ENCODE measurements at places on chromosomes 13 and 19.

GRCh38 chr13:31885994-31886393 is 145.6 kb upstream of the FRY start:
- DNase-seq, result peak; percentile 57

DNA sequence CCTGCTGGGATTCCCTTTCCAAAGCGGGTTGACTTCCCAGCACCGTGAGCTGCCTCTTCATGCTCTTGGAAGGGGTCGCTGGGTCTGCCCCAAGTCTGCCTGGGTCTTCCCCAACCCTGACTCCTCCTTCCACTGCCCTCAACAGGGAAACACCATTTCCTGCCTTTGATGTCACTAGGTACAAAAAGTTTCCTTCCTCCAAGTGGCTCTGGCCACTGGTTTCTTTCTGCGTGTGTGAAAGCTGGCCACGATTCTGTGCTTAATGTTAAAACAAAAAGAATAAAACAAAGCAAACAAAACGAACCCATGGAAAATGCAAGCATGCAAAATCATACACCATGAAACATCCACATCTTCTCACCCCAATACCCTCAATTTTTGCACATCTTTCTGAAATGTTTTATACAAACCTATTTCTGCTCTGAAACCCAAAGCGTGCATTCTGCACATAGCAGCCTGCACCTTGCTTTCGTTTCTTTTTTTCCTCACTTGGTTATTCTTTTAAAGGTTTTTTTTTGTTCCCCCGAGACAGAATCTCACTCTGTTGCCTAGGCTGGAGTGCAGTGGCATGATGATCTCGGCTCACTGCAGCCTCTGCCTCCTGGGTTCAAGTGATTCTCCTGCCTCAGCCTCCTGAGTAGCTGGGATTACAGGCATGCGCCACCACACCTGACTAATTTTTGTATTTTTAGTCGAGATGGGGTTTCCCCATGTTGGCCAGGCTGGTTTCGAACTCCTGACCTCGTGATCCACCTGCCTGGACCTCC is 12.5 kb upstream of the TNFSF9 start:
- DNase-seq, result no peak

DNA sequence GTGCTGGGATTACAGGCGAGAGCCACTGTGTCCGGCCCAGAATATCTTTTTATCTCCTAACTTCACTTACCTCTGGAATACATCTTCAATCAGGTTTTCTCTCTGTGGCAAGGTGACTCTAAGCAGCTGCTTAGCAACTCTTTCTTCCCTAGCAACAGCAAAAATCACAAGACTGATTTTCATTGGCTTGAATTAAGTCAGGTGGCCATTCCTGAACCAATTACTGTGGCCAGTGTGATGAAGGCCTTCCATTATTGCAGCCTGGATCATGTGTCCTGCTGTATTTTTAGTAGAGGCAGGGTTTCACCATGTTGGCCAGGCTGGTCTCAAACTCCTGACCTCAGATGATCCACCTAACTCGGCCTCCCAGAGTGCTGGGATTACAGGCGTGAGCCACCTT is 9.0 kb upstream of the LTBP4 start:
- no peak for DNase-seq

GRCh38 chr13:44075113-44075512 is 195.4 kb downstream of the LACC1 start:
- peak; percentile 62 for DNase-seq

- no peak for DNase-seq
Measured at GRCh38 chr19:1235625-1236538, 1.9 kb downstream of the CBARP start.
